ENCODE measurements at places on chromosomes 7 and 10. TPM values are rescaled to one million over a fixed set of nuclear protein-coding genes. Genes with fewer than 3 reads are reported as not detected.

DNA sequence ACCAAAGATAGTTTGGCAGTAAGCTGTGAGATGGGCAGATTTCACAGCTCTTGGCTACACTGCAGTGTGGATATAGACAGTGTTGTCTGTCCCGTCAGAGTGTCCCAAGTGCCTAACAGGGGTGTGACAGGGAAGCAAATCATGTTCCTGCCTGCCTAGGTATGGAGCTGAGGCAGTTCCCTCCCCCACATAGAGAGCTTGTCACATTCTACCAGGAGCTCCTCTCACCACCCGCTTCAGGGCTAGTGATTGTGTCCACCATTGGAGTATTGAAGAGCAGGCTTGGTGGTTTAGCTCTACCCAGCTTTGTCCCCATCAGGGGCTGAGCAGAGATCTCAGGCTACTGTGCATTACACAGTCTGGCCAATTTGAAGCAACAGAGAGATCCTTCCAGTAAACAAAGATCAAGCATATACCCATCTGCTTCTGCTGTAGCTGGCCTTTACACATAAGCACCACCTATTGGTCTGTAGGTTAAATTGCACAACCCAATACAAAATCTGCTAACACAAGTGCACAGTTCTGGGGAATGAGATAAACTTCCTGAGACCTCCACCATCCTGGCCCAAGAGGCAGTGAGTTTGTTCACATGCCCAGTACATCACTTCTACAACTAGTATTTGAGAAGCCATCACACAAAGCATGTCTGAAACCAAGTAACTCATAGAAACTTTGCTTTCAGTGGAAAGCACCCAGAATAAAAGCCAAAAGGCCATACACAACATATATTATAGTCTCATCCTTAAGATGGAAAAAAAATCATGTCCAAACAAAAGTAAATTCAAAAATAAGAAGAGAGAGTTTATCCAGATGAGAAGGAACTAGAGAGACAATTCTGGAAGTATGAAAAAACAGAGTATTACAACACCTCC, 67.3 kb downstream of the GLCCI1 start:
- DNase-seq: no peak
- no peaks in the 10 kb centered on the region for H3K36me3 ChIP-seq
- no peaks in the 10 kb centered on the region for H3K27me3 ChIP-seq
- H3K27ac ChIP-seq: no peak overlapping the region
- no peak overlapping the region for H3K4me3 ChIP-seq

GRCh38 chr10:98921316-98921715, 314.3 kb downstream of the HPSE2 start:
- DNase-seq: no peak
- no peaks in the 10 kb centered on the region for H3K4me1 ChIP-seq
- no peak overlapping the region for H3K4me3 ChIP-seq

DNA sequence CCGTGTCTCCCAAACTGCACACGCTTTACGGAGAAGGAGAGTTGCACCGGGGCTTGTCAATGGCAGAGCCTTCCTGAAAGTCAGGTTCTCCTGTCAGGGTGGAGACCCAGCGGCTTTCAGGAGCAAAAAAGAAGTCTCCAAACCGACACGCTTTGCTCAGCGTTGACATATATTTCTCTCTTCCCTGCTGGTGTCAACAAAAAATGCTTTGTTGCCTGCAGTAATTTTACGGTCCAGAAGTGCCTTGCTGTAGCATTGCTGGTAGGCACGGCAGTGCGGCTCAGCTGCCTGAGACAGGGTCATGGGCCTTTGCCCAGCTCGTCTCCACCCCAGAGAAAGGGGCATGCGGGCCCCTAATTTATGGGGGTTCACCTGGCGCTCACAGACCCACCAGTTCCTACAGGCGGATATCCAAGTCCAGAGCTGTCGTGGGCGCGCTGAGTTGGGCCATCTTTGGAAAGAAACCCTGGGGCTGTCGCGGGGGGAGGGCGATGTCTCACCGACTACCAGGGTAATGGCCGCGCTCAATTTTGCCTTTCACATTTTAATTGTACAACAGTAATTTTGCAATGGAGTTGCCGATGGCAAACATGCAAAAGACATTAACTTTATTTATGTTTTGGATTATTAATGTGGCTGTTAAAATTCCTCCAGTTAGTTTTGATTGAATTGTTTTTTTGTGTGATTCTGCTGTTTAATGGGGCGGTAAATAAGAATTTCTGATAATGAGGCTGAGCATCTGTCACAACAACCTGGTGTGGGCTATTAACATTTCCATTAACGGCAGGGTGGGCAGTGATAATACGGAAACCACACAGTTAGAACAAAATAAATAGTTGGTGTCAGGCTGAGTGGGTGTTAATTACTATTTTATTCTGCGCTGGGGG, 478.2 kb upstream of the FOXK1 start:
- DNase-seq: no peak
- no peaks in the 10 kb centered on the region for H3K4me1 ChIP-seq
- no peak overlapping the region for H3K4me3 ChIP-seq

GRCh38 chr7:127833641-127834040, 181.6 kb downstream of the SND1 start:
- no peak overlapping the region for H3K27ac ChIP-seq
- no peaks in the 10 kb centered on the region for H3K27me3 ChIP-seq
- H3K4me1 ChIP-seq: peaks cover 10% of the 10 kb centered on the region
- no peak for DNase-seq
- no peak overlapping the region for H3K4me3 ChIP-seq

The PPP1R9A gene
- total RNA-seq: 16.0 TPM

The FAM25A gene
- not detected for total RNA-seq

The HILPDA gene
- total RNA-seq: 2.5 TPM

DNA sequence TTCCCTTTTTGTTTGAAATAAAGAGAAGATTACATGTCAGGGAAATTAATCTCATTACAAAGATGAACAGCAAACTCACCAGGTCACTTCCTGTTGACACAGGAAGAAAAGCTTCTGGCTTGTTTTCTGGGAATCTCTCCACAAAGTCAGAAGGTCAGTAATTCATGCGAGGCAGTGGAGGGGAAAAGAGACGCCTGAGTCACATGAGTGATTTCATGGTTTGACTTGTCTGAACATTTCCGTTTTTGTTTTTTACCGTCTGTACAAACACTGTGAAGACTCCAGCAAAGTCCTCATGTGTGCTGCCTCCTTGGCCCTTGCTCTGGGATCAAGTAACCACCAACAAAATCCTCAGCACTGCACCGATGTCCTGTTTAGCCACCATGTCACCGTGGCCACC, 2.5 kb upstream of the HABP2 start:
- DNase-seq: no peak
- peaks cover 17% of the 10 kb centered on the region for H3K4me1 ChIP-seq
- no peaks in the 10 kb centered on the region for H3K27me3 ChIP-seq
- H3K4me3 ChIP-seq: no peak overlapping the region

The BLNK gene
- total RNA-seq: 14.5 TPM

DNA sequence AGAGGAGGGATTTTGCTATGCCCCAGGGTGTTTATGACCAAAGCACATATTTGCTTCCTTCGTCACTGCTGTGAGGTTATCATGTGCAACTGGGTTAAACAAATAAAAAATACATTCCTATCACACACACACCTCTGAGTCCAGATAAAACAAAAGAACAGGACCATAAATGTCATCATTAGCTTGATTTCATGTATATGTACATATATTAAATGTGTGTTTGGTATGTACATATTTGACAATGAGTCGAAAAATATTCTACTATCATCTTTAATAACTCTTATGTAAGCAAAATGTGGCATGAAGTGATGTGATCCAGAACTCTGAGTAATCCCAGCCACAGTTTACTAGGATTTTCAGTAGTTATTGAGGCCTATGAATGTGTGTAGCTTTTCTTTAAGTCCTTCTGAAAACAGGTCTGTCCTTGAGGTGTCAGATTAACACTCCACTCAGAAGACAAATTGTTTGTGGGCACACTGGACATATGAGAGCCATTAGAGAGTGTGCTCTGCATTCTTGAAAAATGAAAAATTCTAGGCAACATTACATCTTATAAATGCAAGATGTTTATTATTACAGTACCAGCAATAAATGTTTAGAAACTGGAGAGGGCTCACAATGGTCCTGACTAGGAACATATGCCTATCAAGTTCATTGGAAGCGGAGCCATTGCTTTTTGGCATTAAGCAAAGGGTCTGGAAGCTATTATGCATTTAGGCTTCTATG, 335.1 kb upstream of the SEMA3A start:
- H3K27ac ChIP-seq: peak overlapping the region; percentile 32
- no peak overlapping the region for H3K4me3 ChIP-seq
- no peaks in the 10 kb centered on the region for H3K27me3 ChIP-seq
- H3K4me1 ChIP-seq: no peaks in the 10 kb centered on the region
- DNase-seq: no peak

The TMEM270 gene
- total RNA-seq: 0.25 TPM

DNA sequence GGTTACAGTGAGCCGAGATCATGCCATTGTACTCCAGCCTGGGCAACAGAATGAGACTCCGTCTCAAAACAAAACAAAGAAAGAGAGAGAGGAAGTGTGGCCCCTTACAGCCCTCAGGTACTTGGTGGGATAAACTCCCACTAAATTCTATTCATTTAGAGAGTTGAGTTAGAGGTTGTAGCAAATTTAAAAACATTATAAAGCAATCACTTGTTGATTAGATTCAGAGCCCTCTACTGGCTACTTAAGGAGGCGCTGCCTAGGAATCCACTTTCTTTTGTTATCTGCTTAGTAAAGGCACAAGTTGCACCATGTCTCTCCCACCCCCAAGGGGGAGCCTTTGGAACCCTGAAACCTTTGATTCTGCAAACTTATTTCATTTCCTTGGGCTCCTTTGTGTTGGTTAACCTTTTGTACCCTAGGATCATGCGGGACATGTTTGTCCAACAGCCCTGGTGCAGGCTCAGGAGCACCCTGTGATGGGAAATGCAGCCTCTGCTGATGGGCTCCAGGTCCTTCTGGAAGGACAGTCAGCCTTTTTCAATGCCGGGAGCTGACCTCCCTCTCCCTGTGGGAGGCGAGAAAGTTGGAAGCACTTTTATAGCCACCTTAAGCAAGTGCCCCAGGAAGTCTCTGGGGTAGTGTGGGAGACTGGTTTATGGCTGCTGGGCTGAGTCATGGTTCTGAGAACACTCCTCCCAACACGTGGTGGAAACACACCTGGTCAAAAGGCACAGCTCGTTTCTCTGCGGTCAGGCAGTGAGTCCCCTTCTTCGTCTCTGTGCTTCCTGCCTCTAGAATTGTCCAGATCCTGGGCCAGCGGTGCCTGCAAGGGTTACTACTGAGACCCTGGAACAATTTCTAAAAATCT, 2.3 kb downstream of the HKDC1 start:
- H3K4me1 ChIP-seq: no peaks in the 10 kb centered on the region
- H3K4me3 ChIP-seq: peak overlapping the region; percentile 19
- H3K36me3 ChIP-seq: no peaks in the 10 kb centered on the region
- H3K27me3 ChIP-seq: no peaks in the 10 kb centered on the region

DNA sequence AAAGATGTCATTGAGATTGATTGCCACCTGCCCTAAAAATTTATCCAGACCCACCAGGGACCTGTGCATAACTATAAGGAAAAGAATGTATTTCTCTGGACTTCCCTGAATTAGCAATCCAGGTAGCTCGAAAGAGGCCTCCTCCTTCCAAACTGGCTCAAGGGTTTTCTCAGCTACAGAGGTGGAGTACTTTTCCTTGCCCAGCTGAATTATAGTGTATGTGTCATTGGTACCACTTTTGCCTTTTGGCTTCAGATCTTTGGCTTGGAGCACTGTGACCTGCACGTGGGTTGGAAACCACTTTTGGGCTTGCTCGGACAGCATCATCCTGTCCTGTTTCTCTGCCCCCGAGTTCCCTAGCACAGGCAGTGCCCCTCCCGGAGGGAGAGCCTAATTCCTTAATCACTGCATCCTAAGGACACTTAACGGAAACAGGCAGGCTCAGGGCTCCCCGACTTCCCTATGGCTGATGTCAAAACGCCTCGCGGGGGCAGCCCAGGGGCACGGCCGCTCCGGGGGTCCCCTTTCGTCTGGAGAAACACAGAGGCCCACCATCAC, 825 bp downstream of the RAB11FIP2 start:
- H3K4me3 ChIP-seq: peak overlapping the region; percentile 82
- peak overlapping the region; percentile 93 for H3K27ac ChIP-seq
- DNase-seq: no peak
- no peaks in the 10 kb centered on the region for H3K27me3 ChIP-seq
- no peaks in the 10 kb centered on the region for H3K36me3 ChIP-seq

GRCh38 chr7:102125127-102125596, 161.5 kb upstream of the SH2B2 start:
- H3K27me3 ChIP-seq: no peaks in the 10 kb centered on the region
- no peak for DNase-seq
- no peak overlapping the region for H3K4me3 ChIP-seq
- no peaks in the 10 kb centered on the region for H3K36me3 ChIP-seq
- H3K4me1 ChIP-seq: peaks cover 9% of the 10 kb centered on the region

The ZNF212 gene
- total RNA-seq: 9.0 TPM

DNA sequence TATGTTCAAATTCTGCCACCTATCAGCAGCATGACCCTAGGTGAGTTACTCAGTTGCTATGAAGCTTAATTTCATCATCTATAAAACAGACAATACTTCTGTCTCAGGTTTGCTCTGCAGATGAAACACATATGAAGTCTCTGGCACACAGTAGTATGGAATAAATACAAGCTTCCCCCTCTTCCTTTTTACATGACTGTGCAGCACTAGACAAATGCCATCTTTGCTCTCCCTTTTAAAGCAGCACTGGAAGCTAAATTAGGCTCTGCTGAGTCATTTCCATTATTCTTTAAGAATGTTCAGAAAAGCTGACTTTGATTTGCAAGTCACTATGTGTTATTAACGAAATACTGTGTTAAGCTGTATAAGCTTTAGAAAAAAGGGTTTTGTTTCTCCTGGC, 40.7 kb upstream of the ANAPC16 start:
- no peaks in the 10 kb centered on the region for H3K27me3 ChIP-seq
- H3K4me3 ChIP-seq: no peak overlapping the region
- no peak overlapping the region for H3K27ac ChIP-seq
- H3K36me3 ChIP-seq: no peaks in the 10 kb centered on the region

- no peak overlapping the region for H3K27ac ChIP-seq
- H3K4me3 ChIP-seq: no peak overlapping the region
- no peaks in the 10 kb centered on the region for H3K36me3 ChIP-seq
- no peaks in the 10 kb centered on the region for H3K27me3 ChIP-seq
- no peak for DNase-seq
These were observed 76.0 kb downstream of the GRK5 start for GRCh38 chr10:119283387-119283786.

The CRYGN gene
- not detected for total RNA-seq

DNA sequence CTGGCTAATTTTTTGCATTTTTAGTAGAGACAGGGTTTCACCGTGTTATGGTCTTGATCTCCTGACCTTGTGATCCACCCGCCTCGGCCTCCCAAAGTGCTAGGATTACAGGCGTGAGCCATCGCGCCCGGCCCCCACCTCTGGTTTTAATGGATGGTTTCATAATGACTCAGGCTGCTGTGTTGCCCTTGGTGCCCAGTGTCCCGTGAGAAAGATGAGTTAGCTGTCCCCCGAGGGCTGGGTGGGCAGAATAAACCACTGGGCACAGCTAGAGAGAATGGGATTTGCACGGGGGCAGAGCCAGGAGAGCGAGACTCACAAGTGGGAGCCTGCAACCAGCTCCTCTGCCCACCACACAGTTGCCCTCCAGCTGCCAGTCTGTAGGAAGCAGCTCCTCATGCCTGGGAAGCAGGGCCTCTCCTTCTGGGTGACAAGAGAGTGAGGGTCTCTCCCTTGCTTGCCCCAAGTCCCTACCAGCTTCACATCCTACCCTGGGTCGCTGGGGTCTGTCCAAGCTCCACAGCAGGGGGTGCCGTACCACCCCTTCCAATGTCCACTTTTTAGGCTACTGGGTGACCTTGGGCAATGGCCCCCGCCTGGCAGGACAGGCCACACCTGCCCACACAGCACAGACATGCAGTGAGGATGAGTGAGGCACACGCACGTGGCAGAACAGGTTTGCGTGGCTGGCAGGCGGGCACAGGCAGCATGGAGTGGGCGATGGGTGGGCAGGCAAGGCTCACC, 16.1 kb upstream of the NDST2 start:
- H3K27me3 ChIP-seq: no peaks in the 10 kb centered on the region
- no peak overlapping the region for H3K4me3 ChIP-seq
- DNase-seq: no peak
- H3K4me1 ChIP-seq: no peaks in the 10 kb centered on the region
- H3K27ac ChIP-seq: no peak overlapping the region
- H3K36me3 ChIP-seq: peaks cover 2% of the 10 kb centered on the region

The HOXA1 gene
- total RNA-seq: not detected

Data from pancreas (tissue), 10 donors.